C1 segment of cervical spinal cord (tissue), 14 donors: ENCODE measurements at places on chromosomes 5 and 9.

- DNase-seq, result no peak
Measured at GRCh38 chr5:173689171-173689736, 72.8 kb upstream of the BOD1 start.

- no peak for DNase-seq
Measured at GRCh38 chr5:116032094-116032517, at the start of gene ARL14EPL. TSS of gene ARL14EPL (plus strand) at chr5:116032472. CDS start at chr5:116051466, 18,994 bp downstream.

- no peak for DNase-seq
Measured at GRCh38 chr5:108649106-108649505, 98.6 kb upstream of the FER start.

- DNase-seq, result no peak
Measured at GRCh38 chr9:2420543-2420942, 201.0 kb upstream of the VLDLR start.

DNA sequence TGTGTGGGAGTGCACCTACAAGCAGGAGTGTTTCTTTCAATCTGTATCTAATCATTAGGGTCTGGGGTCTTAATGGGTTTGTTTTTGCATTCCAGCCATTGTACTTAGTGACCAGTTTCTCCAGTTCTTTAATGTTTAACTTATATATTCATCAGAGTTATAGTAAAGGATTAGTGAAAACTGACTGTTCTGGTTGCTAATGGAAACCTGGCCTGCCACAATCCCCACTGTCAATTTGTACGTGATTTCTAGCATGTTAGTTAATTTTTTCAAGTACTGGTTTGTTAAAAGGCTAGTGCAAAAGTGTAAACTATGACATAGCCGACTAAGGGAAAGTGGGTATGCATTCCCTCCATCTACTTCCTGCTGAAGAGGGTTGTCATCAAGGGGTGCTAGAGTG is 276.1 kb downstream of the HTR1A start:
- DNase-seq, result no peak

- DNase-seq, result no peak
Measured at GRCh38 chr5:6786786-6787495, 73.7 kb downstream of the TENT4A start.

DNA sequence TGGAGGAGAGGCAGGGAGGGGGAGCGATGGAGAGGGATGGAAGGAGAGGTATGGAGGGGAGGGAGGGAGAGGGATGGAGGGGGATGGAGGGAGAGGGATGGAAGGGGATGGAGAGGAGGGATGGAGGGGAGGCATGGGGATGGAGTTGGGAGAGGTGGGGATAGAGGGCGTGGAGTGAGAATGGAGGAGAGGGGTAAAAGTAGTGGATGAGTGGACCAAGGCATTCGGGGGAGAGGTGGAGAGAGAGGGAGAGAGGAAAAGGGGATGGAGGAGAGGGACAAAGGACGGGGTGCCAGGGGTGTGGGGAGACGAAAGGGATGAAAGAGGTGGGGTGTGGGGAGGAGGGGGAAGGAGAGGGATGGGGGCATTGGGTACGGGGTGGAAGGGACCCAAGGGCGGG is 100.4 kb downstream of the VAV2 start:
- DNase-seq, result no peak

- no peak for DNase-seq
Measured at GRCh38 chr5:1304033-1304432, 9.2 kb upstream of the TERT start.

- DNase-seq, result no peak
Measured at GRCh38 chr5:36670548-36670947, 64.1 kb downstream of the SLC1A3 start.

DNA sequence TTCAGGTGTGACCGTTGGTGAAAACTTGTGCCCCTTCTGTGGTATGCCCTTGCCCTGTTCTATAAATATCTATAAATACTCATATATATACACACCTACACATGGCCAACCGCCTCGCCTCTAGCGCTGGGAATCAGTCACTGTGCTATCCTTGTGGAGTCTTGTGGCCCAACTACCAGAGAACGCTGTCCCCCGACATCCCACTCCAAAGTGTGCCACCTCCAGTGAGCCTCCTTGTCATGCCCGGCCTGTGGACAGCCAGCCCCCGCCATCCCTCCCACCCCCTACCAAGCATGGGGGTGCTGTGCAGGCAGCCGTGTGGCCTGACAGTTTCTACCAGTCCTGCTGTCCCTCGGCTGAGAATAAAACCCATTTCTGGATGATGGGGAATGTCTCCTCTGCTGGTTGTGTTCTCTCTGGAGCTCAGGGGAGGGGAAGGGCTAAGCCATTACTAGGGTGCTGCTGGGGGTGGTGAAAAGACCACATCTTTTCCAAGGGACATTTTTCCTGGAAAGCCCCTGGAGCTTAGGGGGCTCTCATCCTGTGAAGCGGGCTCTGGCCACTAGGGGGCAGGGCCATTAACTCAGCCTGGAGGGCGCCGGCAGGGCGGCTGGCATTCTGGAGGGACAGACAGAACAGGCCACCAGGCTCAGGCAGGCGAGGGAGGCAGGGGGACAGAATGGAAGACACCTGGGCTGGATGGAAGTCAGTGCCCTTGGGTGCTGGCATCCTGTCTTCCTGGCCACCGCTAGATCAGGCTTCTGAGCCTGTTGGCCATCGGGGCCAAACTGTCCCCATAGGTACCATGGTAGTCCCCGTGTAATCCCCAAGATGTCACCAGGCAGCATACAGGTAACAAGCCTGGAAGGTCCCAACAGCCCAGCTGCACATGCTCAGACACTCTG is 20.7 kb downstream of the GOLGA2 start:
- peak; percentile 12 for DNase-seq

DNA sequence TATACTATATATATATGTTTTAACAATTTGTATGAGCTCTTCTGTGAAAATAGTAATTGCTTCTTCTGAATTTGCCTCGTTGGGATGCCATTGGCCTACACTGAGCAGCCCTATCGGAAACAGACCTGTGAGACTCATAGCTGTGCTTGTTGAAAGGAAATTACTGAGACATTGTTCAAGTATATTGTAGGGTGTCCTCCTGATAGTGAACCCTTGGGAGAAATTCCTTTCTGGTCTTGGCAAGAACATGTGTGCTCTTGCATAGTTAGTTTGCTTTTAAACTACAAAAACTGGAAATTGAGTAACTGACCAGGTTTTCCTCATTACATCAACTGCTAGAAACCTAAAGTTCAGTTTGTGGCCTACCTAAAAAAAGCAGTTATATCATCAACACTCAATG is 160.9 kb downstream of the LURAP1L start:
- no peak for DNase-seq

- no peak for DNase-seq
Measured at GRCh38 chr9:129434187-129434586, 186.7 kb downstream of the C9orf50 start.

- DNase-seq, result no peak
Measured at GRCh38 chr9:37566716-37567115, 9.5 kb downstream of the FBXO10 start.

GRCh38 chr9:82679472-82679871 is 383.5 kb downstream of the RASEF start:
- DNase-seq, result no peak

- DNase-seq, result no peak
Measured at GRCh38 chr5:16234598-16234997, 55.0 kb upstream of the MARCHF11 start.

- no peak for DNase-seq
Measured at GRCh38 chr9:113345190-113345589, 4.2 kb upstream of the BSPRY start.

DNA sequence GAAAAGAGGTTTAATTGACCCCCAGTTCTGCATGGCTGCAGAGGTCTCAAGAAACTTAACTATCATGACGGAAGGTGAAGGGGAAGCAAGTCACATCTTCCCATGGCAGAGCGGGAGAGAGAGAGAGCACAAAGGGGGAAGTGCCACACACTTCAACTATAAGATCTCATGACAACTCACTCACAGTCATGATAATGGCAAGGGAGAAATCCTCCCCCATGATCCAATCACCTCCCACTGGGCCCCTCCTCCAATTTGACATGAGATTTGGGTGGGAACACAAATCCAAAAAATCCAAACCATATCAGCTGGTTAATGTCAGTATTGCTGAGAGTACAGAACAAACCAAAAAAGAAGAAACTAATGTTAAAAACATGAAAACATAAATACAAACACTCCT is 120.2 kb downstream of the STARD4 start:
- DNase-seq, result no peak

DNA sequence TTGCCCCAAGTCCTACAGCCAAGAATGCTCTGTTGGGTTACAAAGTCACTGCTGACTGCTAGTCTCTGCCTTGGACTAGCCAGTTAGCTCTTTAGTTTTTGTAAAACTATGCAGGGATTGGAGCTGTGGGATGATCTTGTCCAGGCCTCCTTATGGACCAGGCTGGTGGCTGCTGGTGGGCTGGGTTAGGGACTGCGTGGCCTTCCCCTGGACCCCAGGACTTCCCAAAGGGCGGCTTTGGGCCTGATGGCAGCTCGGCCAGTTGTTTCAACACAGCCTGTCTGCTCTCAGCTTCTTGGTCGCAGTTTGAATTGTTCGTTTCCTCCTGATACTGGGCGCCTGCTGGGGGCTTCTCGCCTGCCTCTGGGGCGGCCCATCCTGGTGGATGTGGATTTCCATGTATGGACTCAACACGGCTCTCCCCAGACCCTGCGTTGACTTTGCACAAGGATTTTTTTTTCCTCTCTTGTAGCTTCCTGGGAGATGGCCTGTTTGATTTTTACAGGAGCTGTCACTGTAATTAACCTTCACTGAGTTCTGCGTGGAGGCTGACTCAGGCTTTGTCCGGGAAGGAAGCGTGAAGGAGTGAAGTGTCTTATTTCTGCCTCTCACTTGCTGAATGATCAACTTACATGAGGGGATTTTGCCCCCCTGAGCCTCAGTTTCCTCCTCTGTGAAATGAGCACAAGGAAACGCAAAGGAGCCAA is 91.9 kb upstream of the NEURL1B start:
- DNase-seq, result no peak

DNA sequence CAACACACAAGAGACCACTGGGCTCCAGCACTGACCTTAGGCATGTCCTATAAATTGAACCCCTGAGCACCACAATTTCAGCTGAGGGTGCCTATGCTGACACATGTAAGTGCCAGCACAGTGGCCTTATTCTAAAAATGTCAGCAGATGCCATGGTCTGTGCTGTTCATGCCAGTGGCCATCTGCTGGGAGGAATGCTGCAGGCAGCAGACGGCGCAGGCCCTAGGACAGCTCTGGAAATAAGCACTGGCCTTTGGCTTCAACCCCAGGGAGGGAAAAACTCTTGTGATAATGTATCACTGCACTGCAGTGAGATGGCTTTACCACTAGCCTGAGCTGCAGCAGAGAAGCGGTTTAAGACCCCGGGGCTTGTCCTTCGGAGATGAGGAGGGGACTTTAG is 98.5 kb downstream of the SYK start:
- DNase-seq, result no peak

DNA sequence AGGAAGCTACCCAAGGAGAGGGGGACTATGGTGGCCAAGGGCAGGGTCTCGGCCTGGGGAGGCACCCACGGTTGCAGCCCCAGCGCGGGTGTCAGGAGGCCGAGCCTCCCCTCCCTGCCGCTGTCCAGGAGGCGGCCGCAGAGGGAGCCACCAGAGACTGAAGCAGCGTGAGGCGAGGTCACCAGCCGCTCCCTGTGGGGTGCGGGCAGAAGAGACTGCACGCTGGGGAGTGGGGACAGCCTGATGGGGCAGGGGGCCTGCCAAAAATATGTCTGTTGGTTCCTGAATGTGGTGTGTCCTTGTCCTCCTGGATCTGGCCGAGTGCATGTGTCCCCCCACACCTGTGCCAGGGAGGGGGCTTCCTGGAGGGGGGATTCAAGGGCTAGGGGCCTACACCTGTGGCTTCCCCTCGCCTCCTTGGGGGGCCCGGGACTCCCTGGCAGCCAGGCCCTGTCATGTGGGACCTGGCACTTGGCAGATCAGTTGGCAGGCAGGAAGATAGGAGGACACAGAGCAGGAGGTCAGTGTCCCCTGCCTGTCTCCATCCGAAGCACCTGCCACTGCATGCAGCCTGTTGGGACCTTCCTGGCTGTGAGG is 131.2 kb downstream of the DAB2IP start:
- DNase-seq, result no peak

- no peak for DNase-seq
Measured at GRCh38 chr5:33232731-33233505, 207.8 kb upstream of the TARS1 start.

GRCh38 chr9:114229295-114229694 is 74.0 kb downstream of the COL27A1 start:
- DNase-seq, result no peak

DNA sequence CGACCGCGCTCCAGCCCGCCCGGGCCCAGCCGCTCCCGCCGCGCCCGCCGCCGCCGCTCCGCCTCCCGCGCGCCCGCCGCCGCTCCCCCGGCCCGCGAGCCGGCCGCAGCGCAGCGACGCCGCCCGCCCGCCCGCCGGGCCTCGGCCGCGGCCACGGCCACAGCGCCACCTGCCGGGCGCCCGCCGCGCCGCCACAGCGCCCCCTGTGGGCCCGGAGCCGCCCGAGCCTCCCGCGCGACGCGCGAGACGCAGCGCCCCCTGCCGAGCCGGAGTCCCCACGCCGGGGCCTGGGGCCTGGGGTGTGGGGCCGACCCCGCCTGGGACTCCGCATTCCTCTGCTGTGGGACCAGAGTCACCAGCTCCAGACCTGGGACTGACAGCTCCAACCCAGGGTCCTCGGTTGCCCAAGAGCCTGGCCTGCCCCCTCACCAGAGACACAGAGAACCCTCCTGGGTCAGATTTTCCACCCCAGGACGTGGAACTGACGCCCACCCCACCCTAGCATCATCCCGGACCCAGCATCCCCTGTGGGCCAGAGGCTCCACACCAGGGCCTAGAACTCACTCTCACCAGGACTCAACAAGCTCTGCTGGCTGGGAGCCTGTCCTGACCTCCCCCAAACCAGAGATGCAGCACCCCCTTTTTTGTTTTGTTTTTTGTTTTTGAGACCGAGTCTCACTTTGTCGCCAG is at the start of gene RAPGEF1:
RAPGEF1 (minus strand) TSS at position 118 of the 690 bp plus-strand sequence. CDS start 246 bp downstream, outside the sequence.
- DNase-seq, result peak; percentile 23

DNA sequence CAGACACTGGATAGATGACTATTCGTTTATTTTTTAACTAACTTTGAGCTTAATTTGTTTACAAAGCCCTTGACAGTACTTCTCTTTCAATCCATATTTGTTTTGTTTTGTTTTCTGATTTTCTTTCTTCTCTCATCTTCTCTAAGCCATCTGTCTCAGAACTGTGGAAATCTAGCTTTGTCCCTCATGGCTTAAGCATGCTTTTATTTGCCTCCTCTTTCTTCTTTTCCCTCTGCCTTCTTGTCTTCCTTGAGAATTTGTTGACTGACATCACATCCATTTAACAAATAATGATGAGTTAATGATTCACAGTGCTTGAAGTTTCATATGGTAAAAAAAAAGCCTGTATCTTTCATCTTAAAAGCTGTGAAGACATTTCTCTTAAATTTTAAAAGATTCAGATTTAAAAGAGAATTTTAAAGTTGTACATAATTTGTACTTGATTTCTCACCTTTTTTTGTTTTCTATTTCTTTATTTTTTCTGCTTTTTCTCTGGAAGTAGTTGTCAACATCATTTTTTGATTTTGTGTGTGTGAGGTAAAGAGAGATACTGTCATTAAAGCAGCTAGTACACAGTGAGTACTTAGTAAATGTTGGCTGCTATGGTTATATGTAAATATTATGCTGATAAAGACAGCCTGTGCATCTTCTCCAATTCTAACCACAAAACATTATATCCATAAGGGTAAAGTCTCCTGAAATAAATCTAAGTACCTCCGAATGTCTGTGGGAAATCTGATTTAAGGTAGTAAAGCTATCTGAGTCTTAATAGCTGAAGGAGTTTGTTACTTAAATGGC is 13.9 kb upstream of the SGCD start:
- DNase-seq, result no peak

GRCh38 chr5:1100664-1101574 is 10.9 kb downstream of the SLC12A7 start:
- no peak for DNase-seq
